ENCODE measurements at places on chromosomes 4 and X.
A peak's percentile ranks its signal among the peaks of the same experiment; 100 is the strongest.

DNA sequence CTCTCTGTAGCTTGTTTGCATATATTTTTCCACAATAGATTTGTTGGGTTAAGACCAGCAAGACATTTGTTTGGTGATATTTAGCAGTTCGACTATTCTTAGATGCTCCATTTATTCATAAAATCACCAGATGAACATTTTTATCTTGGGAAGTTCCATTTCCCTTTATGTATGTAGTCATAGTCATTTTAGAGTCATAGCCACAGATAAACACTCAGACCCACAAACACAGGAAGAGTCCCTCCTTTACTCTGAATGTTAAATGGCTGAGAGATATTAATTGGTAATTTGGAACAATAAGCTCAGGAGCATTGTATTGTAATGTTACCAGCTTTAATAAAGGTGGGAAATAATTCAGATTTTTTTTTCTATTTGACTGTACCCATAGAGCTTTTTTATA is 1608.7 kb downstream of the STIM2 start:
- DNase-seq: no peak

GRCh38 chrX:107996124-107996523 is 14.0 kb upstream of the TEX13B start:
- no peak for DNase-seq

DNA sequence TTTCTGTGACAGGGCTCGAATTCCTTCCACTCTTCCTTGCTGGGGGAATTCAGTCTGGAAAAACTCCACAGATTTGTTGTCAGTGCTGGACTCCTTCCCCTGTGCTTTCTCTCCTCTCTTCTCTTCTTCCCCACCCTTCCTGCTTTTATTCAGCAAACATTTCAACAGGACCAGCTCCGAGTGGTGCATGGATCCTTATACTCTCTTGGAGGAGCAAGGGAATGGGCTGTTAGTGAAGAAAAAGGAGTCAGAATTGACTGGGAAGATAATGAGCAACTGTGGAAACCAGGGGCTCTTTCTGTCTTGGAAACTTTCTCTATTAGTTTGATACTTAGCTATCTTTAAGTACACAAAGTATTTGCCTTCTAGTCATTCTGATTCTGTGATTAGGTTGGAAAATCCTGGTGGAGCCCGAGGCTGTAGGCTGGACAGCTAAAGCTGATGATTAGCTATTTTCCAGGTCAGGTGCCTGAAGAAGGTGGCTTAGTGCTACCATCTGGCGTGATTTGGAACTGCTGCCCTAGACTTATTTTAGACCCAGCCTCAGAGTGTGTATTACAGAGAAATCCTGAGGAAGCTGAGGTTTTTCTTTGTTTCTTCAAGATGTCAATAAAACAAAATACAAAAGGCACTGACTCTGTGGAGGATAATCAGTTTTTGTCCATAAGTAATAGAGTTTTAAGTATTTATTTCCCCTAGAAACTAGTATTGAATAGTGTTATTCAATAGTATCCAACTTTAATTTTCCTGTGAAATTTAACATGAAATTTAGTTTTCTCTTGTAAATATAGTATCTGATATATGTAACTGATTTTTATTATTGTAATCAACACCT is 38.4 kb downstream of the NAP1L5 start:
- peak; percentile 1 for DNase-seq

GRCh38 chr4:173924561-173924960 is 358.9 kb downstream of the FBXO8 start:
- DNase-seq: no peak
